ENCODE measurements at places on chromosomes 1 and 21.
A peak's percentile ranks its signal among the peaks of the same experiment; 100 is the strongest.

DNA sequence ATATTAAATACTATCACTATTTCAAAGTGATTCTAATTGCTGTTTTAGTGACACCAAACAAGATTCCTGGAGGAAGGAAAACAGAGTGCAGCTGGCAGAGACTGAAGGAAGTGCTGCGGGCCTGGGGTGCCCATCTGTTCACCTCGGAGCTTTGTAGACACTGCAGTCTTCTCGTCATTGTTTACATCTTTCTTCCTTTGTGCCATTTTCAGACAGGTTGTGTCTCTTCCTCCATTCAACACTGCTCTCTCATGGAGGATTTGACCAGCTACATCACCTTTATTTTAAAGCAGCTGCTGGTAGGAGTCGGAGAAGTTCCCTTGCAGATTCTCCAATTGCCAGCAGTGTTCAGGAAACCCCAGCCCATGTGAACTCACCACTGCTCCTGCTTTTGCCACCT, 37.3 kb downstream of the ABCA4 start:
- no peak for DNase-seq

- no peak for DNase-seq
Observed at GRCh38 chr1:212915245-212916091, 34.9 kb upstream of the VASH2 start.

- DNase-seq, result peak; percentile 68
Observed at GRCh38 chr1:151839457-151840403, at the start of gene C2CD4D. Gene C2CD4D, minus strand, starts transcription at chr1:151839820. Its CDS starts 831 bp downstream, at chr1:151838989.

- no peak for DNase-seq
Observed at GRCh38 chr21:27149034-27149433, 182.1 kb upstream of the ADAMTS5 start.

- no peak for DNase-seq
Observed at GRCh38 chr1:152112101-152112884, 3.0 kb downstream of the TCHH start.

DNA sequence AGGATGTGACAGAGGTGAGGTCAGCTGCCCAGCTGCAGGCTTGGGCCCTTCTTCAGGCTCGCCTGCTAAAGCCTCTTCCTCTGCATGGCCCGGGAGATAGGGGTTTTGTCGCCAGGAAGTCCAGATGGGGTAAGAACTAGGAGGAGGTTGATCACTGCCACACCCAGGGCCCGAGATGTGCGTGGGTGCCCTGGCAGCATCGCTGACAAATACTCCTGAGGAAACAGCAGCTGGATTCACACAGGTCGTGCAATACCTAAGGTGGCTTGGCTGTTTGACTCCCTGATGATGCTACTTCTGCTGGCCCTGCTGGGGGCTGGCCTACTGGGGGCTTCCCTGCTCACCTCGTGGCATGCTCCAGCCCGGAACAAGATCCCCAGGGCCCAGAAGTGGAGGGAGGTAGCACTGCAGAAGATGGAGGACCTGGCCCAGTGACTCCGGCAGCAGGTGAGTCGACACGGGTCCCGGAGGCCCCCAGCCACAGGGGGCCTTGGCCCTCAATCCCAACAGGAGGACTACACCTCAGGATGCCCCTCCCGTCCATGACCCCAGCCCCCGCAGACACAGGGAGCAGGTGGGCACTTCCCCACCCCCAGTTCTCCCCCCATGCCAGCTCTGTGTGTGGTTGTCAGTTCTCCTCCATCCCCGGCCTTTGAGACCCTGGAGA, 29.6 kb downstream of the FAAH start:
- no peak for DNase-seq

GRCh38 chr1:236699366-236699765, 13.1 kb downstream of the ACTN2 start:
- no peak for DNase-seq

- DNase-seq, result no peak
Observed at GRCh38 chr1:157429601-157430240, 122.6 kb downstream of the FCRL5 start.

GRCh38 chr21:39788383-39788782, 43.4 kb downstream of the IGSF5 start:
- no peak for DNase-seq

DNA sequence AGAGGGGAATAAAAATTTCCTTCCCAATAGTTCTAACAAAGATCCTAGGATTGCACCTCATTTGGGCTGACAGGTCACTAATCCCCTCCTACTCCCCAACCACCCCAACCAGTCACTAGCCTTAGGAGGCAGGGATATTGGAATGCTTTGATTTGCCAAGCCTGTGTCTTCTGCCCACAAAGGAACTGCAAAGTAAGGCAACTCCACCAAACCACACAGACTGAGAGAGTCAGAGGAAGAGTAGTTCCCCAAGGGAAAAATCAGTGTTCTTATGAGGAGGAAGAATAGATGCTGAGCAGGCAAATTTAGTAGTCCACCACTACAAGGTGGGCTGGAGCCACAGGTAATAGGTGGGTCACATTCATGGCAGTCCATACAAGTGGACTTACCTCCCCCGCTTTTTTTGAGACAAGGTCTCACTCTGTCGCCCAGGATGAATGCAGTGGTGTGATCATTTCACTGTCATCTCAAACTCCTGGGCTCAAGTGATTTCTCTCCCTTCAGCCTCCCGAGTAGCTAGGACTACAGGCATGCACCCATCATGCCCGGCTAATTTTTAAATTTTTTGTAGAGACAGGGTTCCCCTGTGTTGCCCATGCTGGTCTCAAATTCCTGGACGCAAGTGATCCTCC, 3.7 kb upstream of the TMEM39B start:
- DNase-seq, result no peak

- no peak for DNase-seq
Observed at GRCh38 chr1:167446966-167447365, 71.4 kb downstream of the CD247 start.

GRCh38 chr1:19658186-19658585, 6.5 kb upstream of the HTR6 start:
- no peak for DNase-seq

DNA sequence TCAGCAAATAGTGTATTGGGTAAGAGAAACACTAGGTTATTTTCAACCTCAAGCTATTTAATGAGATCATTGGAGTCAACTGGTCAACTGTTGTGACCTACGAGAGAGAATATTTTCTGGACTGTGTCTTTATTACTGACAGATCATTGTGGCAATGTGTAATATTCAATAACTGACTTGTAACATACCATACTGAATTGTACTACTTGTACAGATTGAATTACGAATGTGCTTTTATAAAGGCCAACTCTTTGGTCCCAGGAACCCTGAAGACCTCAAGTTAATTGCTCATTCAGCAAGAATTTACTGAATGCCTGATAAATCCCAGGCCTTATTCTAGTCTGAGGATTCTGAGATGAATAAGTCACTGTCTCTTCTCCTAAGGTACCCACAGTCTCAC, 56.1 kb upstream of the CAMK1G start:
- no peak for DNase-seq

DNA sequence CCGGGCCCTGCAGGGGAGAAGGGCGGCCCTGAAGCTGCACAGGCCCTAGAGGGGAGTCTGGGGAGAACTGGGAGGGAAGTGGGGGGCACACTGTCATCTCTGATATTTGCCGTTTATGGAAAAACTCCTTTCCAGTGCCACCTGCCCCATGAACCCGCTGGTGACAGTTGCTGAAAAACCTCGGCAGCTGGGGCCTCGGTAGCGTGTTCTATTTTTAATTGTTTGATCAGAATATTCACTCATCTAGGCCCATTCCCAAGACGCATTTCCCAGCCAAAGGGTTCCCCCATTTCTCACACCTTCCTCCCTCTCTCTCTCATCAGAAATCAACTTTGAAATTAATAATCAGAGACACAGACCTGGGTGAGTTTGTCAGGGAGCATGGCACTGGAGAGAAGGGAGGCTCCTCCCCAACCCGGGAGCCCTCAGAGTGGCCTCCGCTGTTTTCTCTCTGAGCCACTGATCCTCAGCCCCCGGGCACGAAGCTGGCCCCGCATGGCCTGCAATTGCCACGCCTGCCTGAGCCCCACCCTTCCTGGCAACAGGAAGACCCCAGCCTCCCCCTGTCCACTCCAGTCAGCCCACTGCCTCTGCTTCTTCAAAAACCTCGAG, 111.1 kb downstream of the CASZ1 start:
- DNase-seq, result no peak

DNA sequence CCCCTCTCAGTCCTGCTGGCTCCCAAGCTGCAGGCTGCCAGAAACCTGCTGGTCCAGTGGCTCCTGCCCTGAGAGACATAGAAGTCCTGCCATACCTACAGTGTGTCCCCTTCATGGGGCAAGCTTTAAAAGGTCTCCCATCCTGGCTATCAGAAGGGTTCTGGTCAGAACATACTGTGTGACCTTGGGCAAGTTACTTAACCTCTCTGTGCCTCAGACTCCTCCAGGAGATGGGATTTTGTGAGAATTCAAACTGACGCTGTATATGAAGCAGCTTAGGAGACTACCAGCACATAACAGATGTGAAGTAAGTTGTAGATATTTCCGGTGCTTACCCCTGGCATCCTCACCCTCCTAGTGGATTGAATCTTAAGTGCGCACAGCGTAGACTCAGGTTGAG, 8.7 kb upstream of the GJB5 start:
- no peak for DNase-seq

DNA sequence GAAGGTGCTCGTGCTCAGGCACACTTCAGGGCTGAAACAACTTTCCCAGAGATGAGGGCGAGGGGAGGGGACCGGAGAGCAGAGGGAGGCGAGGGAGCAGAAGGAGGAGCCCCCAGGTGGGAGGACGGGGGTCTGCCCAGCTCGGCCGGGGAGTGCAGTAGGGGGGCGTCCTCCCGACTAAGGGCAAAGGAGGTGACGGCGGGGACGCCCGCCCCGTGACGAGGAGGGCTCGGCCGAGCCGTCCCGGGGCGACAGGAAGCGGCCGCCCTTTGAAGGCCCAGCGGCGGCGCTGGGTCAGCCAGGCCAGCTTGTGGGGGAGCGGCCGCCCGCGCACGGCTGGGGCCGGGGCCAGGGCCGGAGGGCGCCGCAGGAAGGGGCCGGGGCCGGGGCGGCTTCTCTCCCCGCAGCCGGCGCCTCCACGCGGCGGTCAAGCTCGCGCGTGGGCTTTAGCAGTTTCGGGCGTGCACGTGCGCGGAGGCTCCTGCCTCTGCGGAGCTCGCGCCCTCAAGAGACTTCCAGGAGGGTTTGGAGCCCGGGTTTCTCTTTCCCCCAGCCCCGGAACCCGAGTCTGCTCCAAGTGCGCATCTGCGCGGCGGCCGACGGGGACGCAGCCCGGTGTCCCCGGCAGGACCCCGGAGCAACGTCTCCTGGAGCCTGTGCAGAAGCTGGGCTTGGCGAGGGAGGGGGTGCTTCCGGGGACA, 100.8 kb upstream of the SLC45A1 start:
- DNase-seq, result no peak

GRCh38 chr1:183568176-183569021, 21.9 kb downstream of the NCF2 start:
- no peak for DNase-seq

DNA sequence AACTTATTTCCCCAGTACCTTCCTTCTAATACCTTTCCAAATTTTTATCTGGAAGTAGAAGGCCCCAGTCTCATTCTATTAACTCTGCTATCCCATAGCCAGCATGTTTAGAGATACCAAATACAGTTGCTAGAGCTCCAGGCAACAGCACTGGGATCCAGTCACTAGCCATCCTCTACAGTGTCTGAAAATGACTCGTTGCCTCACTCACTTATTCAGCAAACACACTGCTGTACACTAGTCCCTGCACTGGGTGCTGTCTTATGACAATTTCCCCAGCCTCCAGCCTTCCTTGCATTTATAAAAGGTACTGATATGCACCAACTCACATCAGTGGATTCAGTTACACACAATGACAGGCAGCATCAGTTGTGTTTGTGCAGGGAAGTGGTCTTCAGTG, 179.0 kb downstream of the DSCAM start:
- no peak for DNase-seq

DNA sequence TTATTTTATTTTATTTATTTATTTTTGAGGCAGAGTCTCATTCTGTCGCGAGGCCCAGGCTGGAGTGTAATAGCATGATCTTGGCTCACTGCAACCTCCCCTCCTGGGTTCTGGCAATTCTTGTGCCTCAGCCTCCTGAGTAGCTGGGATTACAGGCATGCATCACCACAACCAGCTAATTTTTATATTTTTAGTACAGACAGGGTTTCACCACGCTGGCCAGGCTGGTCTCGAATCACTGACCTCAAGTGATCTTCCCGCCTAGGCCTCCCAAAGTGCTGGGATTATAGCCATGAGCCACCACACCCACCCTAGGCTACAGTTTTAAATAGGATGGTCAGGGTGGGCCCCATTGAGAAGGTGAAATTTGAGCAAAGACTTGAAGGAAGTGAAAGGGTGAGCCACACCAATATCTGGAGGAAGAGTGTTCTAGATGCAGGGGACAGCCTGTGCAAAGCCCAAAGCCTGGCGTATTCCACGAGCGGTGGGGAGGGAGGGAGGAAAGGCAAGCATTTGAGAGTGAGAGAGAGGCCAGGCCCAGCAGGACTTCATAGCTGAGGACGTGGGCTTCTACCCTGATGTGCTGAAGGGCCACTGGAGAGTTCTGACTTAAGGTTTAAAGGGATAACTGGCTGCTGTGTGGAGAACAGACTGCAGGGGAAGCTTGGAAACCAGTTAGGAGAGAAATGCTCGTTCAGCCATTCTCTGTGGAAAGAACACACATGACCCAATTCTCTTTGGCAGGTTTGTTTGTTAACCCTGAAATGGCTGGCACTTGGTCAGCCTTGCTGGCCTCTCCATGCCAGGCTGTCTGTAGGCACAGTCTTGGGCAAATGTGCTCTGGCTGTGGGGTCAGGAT, 62.6 kb upstream of the FAM20B start:
- DNase-seq, result no peak

- no peak for DNase-seq
Observed at GRCh38 chr1:209613400-209614150, 30.1 kb downstream of the CAMK1G start.

- DNase-seq, result no peak
Observed at GRCh38 chr1:225644666-225645065, 8.3 kb downstream of the ENAH start.

DNA sequence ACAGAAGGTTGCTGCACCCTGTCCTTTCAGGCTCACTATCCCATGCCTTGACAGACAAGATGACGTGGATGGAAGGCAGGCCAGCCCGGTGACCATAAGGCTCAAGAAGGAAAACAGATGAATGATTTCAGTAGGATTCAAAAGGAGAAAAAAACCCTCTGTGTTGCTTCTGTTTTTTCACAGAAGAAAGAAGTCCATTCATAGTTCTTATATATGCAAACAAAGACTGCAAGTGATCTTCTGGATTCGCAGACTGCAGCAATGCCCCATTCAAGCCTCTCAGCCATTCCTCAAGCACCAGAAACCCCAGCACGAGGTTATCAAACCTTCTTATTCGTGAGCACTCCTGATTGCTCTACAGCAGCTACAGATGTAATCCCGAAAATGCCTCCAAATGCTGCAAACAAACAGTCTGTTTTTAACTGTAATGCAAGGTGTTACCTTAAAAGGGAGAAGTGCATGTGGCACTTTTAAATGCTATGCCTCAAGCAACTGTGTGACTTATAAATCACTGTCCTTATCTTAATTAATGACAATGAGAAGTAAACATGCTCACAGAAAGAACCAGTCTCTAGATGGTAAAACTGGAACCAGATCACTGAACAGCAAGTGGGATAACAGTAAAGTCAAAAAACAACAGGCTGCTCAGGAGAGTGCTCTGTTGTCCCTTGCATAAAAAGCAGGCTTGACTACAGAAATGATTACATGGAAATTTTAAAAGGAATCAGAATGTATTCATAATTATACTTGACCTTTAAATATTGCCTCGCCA, 173.9 kb downstream of the HHIPL2 start:
- DNase-seq, result no peak
